ENCODE measurements at places on chromosomes 4 and X.

DNA sequence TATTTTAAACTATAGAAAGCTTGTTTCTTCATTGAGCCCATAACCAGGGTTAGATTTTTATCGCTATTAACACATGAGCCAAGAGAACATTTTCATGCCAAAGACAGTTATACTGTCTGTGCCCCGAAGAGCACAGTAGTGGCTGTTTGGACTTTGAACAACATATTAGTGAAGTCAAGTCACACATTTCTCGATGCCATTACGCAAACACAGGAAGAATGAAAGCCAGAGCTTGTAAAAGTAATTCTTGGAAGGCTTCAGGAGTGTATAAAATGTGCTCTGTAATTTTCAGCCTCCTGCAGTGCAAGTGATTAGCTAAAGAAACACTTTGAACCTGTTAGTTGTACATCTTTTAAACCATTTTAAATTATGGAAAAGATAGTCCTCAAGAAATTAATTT, 590.7 kb upstream of the PITX2 start:
- DNase-seq, result no peak

DNA sequence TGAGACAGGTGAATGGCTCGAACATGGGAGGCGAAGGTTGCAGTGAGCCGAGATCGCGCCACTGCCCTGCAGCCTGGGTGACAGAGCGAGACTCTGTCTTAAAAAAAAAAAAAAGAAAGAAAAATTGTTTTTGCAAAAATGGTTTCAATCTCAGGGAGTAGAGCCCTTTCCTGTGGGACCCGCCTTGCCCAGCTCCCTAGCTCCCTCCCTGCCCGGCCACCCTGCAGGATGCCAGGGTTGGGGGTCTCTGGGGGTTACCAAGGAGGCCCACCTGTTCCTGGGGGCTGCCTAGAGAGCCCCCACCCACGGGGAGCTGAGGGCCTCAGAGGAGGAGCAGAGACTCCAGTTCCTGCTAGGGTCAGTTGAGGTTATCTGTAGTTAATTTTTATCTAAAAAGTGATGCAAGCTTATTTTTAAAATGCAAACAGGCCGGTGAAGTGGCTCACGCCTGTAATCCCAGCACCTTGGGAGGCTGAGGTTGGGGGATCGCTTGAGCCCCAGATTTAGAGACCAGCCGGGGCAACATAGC, 18.7 kb upstream of the PLCXD1 start:
- DNase-seq, result peak; percentile 48

DNA sequence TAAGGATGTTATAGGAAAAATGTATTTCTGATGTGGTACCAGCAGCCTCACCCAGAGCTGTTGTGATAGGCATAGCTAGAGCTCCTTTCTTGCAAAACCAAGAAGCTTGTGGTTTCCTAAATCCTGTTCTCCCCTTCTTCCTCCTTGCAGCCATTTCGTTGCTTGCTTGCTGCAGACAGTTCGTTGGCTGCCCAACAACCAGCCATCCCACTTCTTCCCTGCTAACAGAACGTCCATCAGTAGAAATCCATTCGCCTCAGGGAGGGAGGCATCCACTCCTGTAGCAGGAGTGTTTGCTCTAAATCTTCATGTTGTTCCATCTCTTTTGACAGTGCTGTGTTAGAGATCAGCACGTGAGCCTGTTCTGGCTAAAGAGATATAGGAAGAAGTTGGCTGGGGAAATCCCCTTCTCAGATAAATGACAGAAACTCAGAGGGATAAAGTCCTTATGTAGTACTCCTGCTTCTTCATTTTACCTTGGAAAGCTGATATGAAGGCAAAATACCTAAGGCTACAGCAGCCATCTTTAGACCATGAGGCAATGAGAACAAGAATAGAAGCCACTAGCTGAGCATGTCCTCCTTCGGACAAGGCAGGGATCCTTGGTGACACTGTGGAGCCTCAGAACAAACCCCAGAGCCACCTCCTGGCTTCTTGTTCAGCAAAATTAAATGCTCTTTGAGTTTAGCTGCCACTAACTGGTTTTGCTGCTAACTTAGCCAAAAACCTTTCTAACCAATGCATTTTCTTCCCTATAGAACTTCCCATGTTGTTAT, 68.4 kb upstream of the RELL1 start:
- no peak for DNase-seq

GRCh38 chr4:77579406-77580076, 26.1 kb upstream of the CXCL13 start:
- no peak for DNase-seq

DNA sequence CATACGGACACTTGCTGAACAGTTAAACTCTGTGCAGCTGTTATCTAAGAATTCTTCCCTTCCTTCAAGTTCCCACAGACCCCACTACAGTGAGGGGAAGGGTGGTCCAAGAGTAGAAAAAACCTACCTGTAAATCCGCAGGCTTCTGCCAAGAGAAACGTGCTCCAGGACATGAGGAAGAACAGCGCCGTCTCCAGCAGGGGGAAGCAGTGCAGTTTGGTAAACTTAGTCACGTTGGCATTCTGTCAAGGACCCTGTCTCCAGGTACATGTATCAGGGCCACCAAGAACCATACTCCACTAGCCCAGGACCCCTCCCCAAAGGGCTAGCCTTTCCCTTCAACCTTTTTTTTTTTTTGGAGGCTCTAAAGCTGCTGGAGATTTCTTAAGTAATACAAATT, 79.9 kb downstream of the CHST7 start:
- DNase-seq, result peak; percentile 41

DNA sequence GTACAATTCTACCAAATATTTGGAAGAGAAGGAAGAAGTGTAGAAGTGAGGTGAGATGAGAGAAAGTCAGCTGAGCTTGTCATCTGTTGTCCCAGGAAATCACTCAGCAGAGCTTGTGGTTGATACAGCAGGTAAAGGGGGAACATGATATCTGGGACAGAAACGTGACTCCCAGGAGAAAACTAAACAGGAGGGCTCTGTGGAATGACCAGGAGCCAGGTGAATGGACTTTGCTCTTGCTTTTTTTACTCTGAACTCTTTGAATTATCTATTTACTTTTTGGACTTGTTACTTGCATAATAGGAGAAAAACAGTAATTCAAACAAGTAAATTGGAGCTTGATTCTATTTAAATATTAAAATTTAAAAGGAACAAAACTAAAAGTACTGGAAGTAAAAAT, 555.6 kb upstream of the FRG1 start:
- DNase-seq, result no peak

GRCh38 chrX:23844502-23845138, 61.6 kb downstream of the SAT1 start:
- no peak for DNase-seq

GRCh38 chr4:119643306-119644042, 14.9 kb upstream of the PDE5A start:
- DNase-seq, result no peak

DNA sequence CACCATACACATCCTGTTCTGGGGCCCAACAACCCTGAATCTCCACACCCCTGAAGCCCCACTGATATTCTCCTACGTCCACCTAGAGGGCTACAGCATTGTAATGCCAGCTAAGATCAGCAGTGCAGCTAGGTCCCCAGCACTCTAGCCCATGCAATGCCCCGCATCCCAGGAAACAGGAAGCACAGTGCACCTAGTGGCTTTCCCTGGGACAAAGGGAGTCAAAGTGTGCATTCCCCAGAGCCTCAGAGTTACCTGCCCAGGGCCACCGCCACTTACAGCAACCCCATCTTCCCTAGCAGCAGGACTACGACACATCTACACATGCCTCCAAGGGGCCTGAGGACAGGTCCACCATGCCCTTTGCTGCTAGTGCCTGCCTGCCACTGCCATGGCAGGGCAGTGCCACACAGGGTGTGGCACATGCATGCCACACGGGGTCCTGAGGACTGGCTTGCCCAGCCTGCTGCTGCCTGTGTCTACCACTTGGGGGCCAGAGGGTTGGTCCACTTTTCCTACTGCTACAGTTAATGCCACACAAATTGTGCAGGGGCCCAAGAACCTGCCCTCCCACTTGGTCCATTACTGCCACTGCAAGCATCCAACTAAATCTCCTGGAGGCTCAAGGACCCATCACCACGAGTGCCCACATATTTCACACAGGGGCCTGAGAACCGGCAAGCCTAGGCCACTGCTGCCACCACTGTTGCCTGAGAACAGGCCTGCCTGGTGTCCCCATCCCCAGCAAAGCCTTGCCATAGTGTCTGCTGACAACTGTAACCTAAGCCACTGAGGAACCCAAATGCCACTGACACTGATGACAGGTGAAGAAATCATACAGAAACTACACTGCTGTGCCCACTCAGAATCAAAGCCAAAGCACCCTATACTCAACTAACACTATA, 23.7 kb downstream of the TLR6 start:
- no peak for DNase-seq

- DNase-seq, result no peak
Measured at GRCh38 chr4:69832326-69833030, 27.5 kb downstream of the SULT1E1 start.

DNA sequence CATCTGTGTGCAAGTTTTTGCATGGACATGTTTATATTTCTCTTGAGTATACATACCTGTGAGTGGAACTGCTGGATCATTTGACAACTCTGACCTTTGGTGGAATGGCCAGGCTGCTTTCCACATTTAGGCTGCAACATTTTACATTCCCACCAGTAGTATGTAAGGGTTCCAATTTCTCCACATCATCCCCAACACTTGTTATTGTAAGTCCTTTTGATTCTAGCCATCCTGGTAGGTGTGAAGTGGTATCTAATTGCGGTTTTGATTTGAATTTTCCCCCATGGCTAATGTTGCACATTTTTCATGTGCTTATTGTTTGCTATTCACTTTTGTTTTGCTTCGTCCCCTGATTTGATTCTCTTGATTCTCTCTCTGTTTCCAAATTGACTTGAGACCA, 16.4 kb downstream of the DLG3 start:
- DNase-seq, result no peak

DNA sequence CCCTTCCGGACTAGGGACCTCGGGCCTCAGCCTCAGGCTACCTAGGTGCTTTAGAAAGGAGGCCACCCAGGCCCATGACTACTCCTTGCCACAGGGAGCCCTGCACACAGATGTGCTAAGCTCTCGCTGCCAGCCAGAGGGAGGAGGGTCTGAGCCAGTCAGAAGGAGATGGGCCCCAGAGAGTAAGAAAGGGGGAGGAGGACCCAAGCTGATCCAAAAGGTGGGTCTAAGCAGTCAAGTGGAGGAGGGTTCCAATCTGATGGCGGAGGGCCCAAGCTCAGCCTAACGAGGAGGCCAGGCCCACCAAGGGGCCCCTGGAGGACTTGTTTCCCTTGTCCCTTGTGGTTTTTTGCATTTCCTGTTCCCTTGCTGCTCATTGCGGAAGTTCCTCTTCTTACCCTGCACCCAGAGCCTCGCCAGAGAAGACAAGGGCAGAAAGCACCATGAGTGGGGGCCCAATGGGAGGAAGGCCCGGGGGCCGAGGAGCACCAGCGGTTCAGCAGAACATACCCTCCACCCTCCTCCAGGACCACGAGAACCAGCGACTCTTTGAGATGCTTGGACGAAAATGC, at the start of gene WAS:
TSS of gene WAS (plus strand) at position 389 of the 572 bp plus-strand sequence. CDS start at position 444, 55 bp downstream.
- DNase-seq, result peak; percentile 60

GRCh38 chr4:121951521-121952110, at the start of gene TRPC3:
TSS of gene TRPC3 (minus strand) at chr4:121952060. CDS start at chr4:121951680, 380 bp downstream.
- peak; percentile 54 for DNase-seq

- no peak for DNase-seq
Measured at GRCh38 chrX:1476682-1477081, 24.0 kb upstream of the ASMTL start.

GRCh38 chr4:94500685-94501084, 48.9 kb downstream of the PDLIM5 start:
- no peak for DNase-seq

DNA sequence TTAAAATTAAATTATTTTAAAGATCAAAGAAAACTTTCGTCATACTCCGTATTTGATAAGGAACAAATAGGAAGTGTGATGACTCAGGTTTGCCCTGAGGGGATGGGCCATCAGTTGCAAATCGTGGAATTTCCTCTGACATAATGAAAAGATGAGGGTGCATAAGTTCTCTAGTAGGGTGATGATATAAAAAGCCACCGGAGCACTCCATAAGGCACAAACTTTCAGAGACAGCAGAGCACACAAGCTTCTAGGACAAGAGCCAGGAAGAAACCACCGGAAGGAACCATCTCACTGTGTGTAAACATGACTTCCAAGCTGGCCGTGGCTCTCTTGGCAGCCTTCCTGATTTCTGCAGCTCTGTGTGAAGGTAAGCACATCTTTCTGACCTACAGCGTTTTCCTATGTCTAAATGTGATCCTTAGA, at the start of gene CXCL8:
TSS of gene CXCL8 (plus strand) at position 217 of the 426 bp plus-strand sequence. CDS start at position 307, 90 bp downstream.
- peak; percentile 57 for DNase-seq

DNA sequence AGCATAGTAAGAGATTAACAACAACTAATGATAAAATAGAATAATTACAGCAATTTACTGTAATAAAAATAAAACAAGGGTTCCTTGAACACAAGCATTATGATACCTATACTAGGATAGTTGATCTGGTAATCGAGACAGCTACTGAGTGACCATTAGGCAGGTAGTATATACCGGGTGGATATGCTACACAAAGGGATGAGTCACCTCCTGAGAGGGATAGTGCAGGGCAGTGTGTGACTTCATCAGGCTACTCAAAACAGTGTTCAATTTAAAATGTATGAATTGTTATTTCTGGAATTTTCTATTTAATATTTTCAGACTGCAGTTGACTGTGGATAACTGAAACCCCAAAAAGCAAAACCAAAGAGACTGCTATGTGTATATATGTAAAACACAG, 9.7 kb upstream of the ANTXR2 start:
- DNase-seq, result no peak

- no peak for DNase-seq
Measured at GRCh38 chrX:103464072-103464773, 55.1 kb downstream of the RAB40A start.

DNA sequence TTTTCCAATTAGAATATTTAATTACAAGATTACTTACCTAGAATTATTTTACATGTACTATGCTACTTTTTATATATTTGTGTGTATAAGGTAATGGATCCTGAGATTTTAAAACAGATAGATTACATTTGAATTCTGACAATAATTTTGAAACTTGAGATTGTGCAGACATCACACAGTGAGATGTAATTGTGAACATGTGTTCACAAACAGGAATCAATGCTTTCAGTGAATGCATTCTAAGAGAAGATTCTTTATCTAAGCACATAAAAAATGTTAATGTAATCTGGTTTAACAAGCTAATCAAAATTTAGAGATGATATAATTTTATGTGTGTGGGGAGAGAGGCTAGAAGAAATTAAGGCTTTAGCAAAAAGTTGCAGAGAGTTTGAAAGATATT, 1925.5 kb downstream of the ARAP2 start:
- no peak for DNase-seq
